ENCODE measurements at places on chromosomes 2 and 18. TPM values are rescaled to one million over a fixed set of nuclear protein-coding genes. Genes with fewer than 3 reads are reported as not detected.

KCNK3 gene
- total RNA-seq = 2.9 TPM

DNA sequence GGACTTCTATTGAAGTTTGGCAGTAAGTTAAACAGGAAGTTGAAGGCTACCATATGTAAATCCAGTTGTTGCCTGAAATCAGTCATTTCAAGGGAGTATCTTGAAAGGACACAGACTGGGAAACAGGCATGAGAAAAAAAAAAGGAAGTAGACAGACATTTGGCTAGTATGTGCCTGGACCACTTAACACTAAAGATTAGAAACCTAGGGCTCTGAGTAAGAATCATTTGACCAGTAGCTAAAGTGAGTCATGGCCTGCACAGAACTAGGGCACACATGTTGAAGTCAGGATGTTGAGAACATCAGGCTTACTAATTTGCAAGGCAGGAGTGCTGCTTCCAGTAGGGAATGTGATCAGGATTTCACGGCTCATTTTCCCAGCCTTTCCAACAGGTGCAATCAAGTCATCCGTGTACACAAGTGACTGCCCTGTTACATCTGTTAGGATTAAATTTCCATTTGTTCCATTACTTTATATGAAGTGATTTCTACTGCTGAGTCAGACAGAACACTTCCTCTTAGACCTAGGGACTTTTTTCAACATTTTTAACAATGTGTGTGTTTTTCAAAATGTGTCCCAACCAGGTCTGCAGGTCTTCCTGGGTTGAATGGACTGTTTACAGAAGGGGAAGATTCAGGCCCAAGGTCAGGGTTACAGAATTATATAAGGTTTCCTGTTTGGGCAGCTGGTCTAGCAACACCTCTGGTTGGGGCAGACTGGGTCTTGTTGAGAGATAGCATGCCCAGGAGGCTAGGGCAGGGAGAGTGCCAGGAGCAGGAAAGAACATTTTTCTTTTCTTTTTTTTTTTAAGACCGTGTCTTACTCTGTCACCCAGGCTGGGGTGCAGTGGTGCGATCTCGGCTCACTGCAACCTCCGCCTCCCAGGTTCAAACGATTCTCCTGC is 145.6 kb downstream of the TGIF1 start:
- DNase-seq = no peak
- no peaks in the 10 kb centered on the region for H3K27me3 ChIP-seq
- peak overlapping the region; percentile 49 for H3K4me3 ChIP-seq
- H3K36me3 ChIP-seq = no peaks in the 10 kb centered on the region

GRCh38 chr2:47014564-47015051 is 99.0 kb upstream of the MCFD2 start:
- H3K27ac ChIP-seq = no peak overlapping the region
- no peak for DNase-seq
- H3K4me1 ChIP-seq = peaks cover 20% of the 10 kb centered on the region
- no peak overlapping the region for H3K4me3 ChIP-seq
- no peaks in the 10 kb centered on the region for H3K27me3 ChIP-seq

PDCL3 gene
- total RNA-seq = 20.9 TPM

GRCh38 chr2:181138816-181139215 is 158.4 kb downstream of the UBE2E3 start:
- H3K27me3 ChIP-seq = no peaks in the 10 kb centered on the region
- no peaks in the 10 kb centered on the region for H3K36me3 ChIP-seq
- no peak for DNase-seq
- no peak overlapping the region for H3K4me3 ChIP-seq
- no peaks in the 10 kb centered on the region for H3K4me1 ChIP-seq

- H3K4me3 ChIP-seq = no peak within 1 kb of the TSS
- peaks cover 70% of the 10 kb centered on the region for H3K27me3 ChIP-seq
- H3K4me1 ChIP-seq = no peaks in the 10 kb centered on the region
- H3K27ac ChIP-seq = no peak within 1 kb of the TSS
- no peak for DNase-seq
Observed at GRCh38 chr2:31580321-31581117, at the start of gene SRD5A2. Gene SRD5A2 (minus strand): TSS chr2:31580938. CDS start chr2:31580900, 38 bp downstream.

DNA sequence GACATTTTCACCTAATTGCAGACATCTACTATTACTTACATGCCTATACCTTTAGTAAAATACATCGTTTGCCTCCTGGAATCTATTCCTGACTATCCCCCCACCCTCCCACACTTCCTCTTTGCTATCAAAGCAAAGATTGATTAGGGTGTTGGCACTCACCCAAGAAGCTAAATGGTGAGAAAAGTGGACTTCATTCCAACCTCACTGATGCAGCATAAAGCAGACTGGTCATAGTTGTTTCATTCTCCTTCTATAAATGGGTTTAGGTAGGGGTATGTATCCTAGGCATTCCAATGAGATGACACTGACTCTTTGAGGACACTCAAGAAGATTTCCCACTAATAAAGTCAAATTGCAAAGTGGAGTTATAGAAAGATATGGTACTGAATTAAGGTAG is 97.4 kb downstream of the LRP1B start:
- H3K27ac ChIP-seq = no peak overlapping the region
- no peak overlapping the region for H3K4me3 ChIP-seq
- peak; percentile 10 for DNase-seq
- H3K27me3 ChIP-seq = no peaks in the 10 kb centered on the region

GRCh38 chr2:120632796-120633646 is 102.6 kb upstream of the GLI2 start:
- no peaks in the 10 kb centered on the region for H3K36me3 ChIP-seq
- no peaks in the 10 kb centered on the region for H3K4me1 ChIP-seq
- no peak for DNase-seq
- no peak overlapping the region for H3K4me3 ChIP-seq
- H3K27me3 ChIP-seq = peaks cover 55% of the 10 kb centered on the region

CNDP2 gene
- 78.4 TPM for total RNA-seq

CACNB4 gene
- total RNA-seq = 0.25 TPM

DNA sequence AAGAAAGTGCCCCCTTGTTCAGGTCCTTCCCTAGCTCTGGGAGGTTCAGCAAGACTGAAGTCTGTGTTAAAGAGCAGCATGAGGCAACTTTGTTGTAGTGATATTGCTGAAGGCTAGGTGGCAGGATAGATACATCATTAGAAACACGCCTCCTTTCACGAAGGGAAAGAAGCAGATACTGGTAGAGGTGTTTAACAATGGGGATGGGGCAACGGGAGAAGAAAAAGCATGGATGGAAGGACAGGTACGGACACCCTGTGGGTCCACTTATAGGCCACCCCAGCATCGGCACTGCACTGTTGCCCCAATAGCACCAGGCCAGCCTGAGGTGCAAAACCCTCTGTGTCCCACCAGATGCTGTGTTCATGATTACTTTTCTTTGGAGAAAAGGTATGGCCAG is 3.5 kb upstream of the IGFBP5 start:
- no peak overlapping the region for H3K4me3 ChIP-seq
- no peaks in the 10 kb centered on the region for H3K36me3 ChIP-seq
- H3K27ac ChIP-seq = no peak overlapping the region
- no peaks in the 10 kb centered on the region for H3K27me3 ChIP-seq

- peak; percentile 82 for DNase-seq
- no peak overlapping the region for H3K27ac ChIP-seq
- H3K4me1 ChIP-seq = peaks cover 3% of the 10 kb centered on the region
- no peak overlapping the region for H3K4me3 ChIP-seq
- H3K36me3 ChIP-seq = no peaks in the 10 kb centered on the region
Observed at GRCh38 chr2:241877989-241878970, 8.8 kb downstream of the RTP5 start.

DNA sequence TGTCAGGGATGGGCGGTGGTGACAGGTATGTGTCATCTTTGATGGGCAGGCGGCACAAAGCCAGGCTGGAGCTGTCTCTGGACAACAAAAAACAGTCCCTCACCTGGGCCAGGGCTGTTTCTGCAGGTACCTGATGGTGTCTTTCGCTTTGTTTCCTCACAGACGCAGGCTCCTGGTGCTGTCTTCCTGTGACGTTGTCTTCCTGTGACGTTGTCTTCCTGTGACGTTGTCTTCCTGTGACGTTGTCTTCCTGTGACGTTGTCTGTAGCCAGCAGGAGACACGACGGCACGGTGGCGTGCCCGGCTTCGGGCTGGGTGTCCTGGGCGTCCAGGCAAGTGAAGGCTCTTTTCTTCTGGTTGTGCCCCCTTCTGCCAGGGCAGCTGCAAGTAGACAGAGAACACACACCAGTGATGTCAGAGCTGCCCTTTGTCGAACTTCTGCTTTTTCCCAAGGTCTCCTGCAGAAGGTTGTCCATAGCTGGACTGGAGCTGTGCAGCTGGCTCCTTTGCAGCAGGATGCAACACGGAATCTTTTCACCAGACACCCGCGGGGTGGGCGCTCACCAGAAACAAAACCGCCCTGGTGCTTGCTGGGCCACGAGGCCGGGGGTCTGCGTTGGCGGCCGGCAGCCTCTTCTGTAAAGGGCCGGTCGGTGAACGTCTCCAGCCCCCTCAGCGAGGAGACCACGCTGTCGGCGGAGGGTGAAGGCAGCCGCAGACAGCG is 21.1 kb downstream of the GPR35 start:
- H3K36me3 ChIP-seq = no peaks in the 10 kb centered on the region
- no peaks in the 10 kb centered on the region for H3K4me1 ChIP-seq
- H3K4me3 ChIP-seq = no peak overlapping the region
- H3K27me3 ChIP-seq = no peaks in the 10 kb centered on the region
- H3K27ac ChIP-seq = no peak overlapping the region

- H3K4me3 ChIP-seq = no peak overlapping the region
- no peaks in the 10 kb centered on the region for H3K27me3 ChIP-seq
- no peaks in the 10 kb centered on the region for H3K36me3 ChIP-seq
- peak; percentile 70 for DNase-seq
- peaks cover 16% of the 10 kb centered on the region for H3K4me1 ChIP-seq
Observed at GRCh38 chr2:84686783-84687476, 170.6 kb downstream of the DNAH6 start.

GRCh38 chr18:43847164-43848091 is 570.1 kb upstream of the SYT4 start:
- H3K27me3 ChIP-seq = no peaks in the 10 kb centered on the region
- H3K4me1 ChIP-seq = no peaks in the 10 kb centered on the region
- no peak overlapping the region for H3K4me3 ChIP-seq
- H3K36me3 ChIP-seq = no peaks in the 10 kb centered on the region
- no peak overlapping the region for H3K27ac ChIP-seq

DNA sequence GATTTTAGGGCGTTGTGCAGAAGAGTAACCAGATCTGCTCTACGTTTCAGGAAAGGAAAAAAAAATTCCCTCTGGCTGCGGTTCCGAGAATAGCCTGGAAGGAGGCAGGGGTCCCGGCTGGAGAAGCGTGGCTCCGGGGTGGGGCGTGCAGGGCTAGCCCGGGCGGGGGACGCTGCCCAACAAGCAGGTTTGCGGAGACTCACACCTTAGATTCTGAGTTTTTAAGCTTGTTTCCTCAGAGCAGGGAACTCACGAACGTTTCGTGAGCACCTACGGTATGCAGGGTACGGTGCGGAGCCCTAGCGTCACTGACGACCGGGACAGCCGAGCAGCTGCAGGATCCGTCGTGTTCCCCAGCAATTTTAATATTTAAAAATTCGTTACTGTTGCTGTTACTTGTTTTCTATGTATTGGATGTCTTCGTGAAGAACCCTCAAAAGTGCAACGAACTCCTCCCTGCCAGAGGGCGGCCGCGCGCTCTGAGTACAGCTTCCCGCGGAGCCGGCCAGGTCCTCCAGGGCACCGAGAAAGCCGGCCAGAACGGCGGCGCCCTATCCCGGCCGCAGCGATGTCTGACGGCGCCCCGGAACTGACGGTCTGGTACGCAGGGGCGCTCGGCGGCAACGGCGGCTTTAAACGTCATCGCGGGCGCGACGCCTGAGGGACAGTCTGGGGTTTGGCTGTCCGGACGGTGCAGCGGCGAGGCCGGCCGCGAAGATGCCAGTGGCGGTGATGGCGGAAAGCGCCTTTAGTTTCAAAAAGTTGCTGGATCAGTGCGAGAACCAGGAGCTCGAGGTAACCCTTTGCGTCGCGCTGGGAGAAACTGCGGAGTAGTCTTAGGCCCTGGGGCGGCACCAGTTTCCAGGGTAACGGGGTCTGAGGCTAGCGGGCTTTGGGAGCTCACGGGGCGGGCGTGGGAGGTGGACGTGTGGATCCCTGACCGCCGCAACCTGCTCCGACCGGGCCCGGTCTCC is at the start of gene COPS8:
TSS of gene COPS8 (plus strand) at position 642 of the 974 bp plus-strand sequence. CDS start at position 718, 76 bp downstream.
- peak within 1 kb of the TSS; percentile 89 for H3K27ac ChIP-seq
- peaks cover 14% of the 10 kb centered on the region for H3K4me1 ChIP-seq
- peak; percentile 97 for DNase-seq
- H3K4me3 ChIP-seq = peak within 1 kb of the TSS; percentile 72
- H3K36me3 ChIP-seq = peaks cover 13% of the 10 kb centered on the region

- no peaks in the 10 kb centered on the region for H3K36me3 ChIP-seq
- H3K27me3 ChIP-seq = no peaks in the 10 kb centered on the region
- peaks cover 28% of the 10 kb centered on the region for H3K4me1 ChIP-seq
Observed at GRCh38 chr18:3624546-3624934, 174.6 kb downstream of the TGIF1 start.

- no peaks in the 10 kb centered on the region for H3K36me3 ChIP-seq
- H3K4me1 ChIP-seq = no peaks in the 10 kb centered on the region
- no peak overlapping the region for H3K4me3 ChIP-seq
- no peaks in the 10 kb centered on the region for H3K27me3 ChIP-seq
- DNase-seq = no peak
Observed at GRCh38 chr2:101981504-101981903, 10.3 kb upstream of the IL1R2 start.

- no peaks in the 10 kb centered on the region for H3K27me3 ChIP-seq
- no peak for DNase-seq
- H3K27ac ChIP-seq = no peak overlapping the region
- H3K4me3 ChIP-seq = no peak overlapping the region
- no peaks in the 10 kb centered on the region for H3K36me3 ChIP-seq
Observed at GRCh38 chr2:124563426-124563825, 538.3 kb downstream of the CNTNAP5 start.

DNA sequence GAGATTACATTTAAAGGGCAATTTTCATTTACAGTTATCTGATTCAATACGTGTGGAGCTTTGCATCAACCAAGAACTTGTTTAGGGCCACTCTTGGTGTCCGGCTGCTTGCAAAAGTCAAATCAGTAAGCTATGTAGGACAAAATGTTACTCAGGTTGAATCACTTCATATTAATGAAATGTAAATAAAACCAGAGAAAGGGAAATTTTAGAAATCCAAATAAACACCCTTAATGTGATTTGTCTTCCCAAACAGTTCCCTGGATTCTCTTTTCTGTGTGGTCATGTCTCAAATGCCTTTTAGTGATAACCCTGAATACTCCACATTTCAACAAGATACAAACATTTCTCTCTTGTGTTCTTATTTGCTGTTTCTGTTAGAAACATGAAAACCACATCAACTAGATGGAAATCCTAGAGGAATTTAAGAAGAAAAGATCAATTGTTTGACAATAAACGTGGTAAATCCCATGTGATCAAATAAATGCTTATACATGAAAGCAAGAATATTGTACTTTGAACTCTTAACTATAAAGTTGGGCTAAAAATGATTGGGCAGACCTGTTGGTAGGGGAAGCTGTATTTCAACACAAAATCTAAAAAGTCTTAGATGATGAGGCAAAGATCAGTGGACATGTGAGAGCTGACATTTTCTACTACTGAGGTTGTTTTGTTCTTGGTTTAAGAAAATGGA is 101.3 kb downstream of the CDC42EP3 start:
- DNase-seq = no peak
- H3K36me3 ChIP-seq = no peaks in the 10 kb centered on the region
- H3K4me3 ChIP-seq = no peak overlapping the region
- H3K27me3 ChIP-seq = no peaks in the 10 kb centered on the region
- no peak overlapping the region for H3K27ac ChIP-seq
